ENCODE measurements at places on chromosomes 5 and 9.

DNA sequence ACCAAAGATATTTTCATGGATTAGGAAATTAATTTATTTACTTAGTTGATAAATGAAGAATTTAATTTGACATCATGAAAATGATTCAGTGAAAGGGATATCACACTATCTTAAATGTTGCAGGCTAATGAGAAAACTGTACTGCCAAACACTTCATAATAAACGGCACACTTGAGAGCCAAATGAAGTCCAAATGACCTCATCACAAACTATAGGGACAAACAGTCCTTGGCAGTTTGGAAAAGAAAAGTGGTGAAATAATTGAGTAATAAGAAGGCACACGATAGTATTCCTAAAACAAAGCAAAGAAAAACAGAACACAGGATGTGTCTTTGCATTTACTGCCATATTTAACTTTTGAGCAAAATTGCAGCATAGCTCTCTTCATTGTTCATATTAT lies 116.9 kb upstream of the TLR4 start:
- no peak for DNase-seq

DNA sequence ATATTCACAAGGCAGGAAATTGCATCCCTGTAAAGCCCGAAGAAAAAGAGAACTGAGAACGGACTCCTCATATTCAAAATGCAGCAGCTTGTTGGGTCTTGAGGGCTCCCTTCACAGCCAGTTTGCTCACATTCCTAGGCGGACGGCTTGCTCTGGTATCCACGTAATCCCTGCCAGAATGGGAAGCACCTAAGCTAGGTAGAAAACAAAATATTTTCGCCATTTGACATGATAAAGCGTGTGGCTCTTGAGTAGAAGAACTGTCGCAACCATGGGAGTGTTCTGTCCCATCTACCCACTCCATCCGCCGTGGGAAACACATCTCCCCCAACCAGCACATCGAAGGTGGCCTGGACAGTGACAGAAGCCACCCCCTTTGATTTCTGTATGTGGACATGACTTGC lies 183.1 kb downstream of the GAS1 start:
- no peak for DNase-seq

DNA sequence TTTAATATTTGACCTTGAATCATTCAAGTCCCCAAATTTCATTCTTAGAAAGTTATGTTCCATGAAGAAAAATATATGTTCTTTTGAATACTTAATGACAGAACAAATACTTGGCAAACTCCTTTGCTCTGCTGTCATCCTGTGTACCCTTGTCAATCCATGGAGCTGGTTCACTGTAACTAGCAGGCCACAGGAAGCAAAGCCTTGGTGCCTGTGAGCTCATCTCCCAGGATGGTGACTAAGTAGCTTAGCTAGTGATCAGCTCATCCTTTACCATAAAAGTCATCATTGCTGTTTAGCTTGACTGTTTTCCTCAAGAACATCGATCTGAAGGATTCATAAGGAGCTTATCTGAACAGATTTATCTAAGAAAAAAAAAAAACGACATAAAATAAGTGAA lies 65.4 kb downstream of the WDR41 start:
- DNase-seq, result no peak

DNA sequence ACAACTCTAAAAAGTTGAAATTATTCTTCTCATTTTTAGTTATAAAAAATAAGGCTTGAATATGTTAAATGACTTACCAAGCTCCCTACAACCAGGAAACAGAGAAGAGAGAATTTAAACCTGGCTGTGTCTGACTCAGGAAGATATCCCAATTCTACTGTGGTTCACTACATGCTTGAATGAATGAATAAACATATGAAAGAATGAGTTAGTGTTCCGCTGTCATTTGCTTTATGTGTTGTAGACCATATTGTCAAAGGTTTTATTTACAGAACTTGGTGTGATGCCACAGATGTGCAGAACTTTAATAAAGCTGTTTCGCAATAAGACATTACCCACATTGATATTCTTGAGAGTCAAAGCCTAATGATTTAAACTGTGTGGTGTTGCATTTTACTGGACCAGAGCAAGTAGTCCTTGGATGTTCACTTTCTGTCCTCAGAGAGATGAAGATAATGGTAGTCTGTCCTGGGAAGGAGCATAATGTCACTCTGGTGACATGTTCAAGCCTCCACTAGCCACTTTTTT lies 313.2 kb downstream of the TRIM32 start:
- DNase-seq, result no peak

DNA sequence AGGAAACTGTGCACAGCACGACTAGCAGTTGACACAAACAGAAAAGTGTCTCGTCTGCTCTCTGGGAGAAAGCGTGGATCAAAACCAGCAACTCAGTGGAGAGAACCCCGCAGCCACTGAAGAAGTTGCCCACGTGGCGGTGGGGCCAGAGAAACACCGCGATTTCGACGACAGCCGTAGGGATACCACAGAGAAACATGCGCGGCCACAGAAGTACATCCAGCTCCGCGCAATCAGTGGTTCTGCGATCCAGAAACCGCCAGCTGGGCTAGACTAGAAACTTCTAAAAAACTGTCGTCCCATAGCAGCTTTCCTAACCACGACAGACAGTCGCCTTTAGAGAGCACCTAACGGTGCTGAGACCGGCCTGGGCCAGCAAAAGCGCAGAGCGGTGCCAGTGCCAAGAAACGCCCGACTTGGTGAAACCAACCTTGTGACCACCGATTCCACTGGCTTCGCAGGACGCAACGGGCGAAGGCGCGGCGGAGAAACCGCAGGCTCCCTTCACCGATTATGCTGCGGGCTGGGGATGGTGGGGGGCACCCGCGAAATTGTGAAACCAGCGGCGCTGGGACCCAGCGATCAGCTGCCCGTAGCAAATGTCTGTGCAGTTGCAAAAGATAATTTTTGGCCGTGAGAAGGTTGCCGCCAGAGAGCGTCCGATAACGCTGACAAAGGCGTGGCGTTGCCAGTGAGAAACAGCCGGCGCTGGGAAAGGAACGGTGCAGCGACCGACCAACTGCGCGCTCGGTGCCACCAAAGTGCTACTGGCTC lies 2.7 kb upstream of the ANXA2R start:
- peak; percentile 67 for DNase-seq

- DNase-seq, result no peak
These were observed 32.4 kb downstream of the GOLGA2 start for GRCh38 chr9:128243215-128244018.

GRCh38 chr9:93005876-93006275 lies 52.6 kb upstream of the SUSD3 start:
- DNase-seq, result no peak

DNA sequence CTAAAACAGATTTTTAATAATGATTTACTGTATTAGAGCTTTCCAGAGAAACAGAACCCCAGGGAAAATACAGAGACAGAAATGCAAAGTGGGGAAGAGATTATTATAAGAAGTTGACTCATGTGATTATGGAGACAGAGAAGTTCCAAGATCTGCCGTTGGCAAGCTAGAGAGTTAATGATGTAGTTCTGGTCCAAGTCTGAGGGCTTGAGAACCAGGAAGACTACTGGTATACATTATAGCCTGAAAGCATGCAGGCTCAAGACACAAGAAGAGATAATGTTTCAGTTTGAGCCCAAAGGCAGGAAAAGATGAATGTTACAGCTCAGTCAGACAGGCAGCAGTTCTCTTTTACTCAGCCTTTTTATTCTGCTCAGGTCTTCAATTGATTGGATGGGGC lies 98.8 kb upstream of the NFIL3 start:
- DNase-seq, result no peak

DNA sequence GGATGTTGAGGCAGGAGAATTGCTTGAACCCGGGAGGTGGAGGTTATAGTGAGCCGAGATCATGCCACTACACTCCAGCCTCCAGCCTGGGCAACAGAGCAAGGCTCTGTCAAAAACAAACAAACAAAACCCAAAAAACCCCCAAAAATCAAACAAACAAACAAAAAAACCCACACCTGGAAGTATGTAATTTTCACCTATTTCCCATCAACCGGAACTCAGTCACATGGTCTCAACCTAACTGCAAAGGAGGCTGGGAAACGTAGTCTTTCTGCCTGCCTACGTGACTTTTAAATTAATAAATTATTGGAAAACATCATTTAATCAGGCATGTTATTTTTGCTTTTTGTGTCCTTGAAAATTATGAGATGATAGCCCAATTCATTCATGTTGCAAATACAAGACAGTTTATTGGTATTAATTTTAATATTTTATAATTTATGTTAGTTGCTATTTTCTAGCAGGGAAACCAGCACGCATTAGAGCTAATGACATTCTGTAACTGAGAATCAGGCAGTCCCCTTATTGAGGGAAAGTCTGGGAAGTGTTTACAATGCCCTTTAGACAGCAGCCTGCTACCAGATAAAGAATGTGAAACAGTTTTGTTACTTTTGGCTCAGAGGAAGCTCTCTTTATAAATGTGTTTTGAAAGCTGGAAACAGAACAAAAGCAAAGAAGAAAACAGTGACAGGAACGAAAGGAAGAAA lies 110.3 kb downstream of the NXNL2 start:
- no peak for DNase-seq

- no peak for DNase-seq
These were observed 91.1 kb downstream of the BASP1 start for GRCh38 chr5:17308326-17309065.

- no peak for DNase-seq
These were observed 137.7 kb upstream of the GRIA1 start for GRCh38 chr5:153352685-153353219.

DNA sequence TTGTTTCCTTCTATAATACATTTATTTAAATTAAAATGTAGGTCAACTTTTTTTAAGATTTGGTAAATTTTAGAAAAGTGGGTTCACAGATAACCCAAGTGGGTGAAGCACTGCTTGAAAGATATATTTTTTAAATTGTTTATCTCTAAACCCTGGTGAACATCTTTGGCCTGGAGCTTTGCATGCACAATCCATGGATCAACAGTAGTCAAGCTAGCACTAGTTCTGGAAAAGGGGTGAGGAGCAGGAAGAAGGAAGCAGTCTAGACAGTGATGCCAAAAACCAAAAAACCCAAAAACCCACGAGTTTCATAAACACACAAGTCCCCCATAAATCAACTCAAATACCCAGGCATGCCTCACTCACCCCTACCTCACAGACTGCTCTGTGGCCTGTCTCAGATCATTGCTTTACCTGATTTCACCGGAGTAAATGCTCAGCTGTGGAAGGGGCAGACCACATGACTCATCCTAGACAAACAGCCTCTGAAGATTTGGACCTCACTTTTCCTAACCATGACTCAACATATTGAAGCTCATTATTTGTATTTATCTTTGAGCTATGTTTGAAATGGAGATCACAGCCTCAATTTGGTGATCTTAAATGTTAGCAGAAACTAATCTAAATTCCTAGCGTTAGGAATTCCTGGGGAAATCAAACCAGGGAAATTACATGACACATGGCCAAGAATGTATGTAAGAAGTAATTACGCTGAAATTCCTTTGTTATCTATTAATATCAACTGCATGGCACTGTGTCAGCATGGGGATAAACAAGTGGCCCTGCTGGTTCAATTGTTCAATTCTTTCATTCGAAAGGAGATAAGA lies 149.6 kb downstream of the ZNF608 start:
- DNase-seq, result no peak

DNA sequence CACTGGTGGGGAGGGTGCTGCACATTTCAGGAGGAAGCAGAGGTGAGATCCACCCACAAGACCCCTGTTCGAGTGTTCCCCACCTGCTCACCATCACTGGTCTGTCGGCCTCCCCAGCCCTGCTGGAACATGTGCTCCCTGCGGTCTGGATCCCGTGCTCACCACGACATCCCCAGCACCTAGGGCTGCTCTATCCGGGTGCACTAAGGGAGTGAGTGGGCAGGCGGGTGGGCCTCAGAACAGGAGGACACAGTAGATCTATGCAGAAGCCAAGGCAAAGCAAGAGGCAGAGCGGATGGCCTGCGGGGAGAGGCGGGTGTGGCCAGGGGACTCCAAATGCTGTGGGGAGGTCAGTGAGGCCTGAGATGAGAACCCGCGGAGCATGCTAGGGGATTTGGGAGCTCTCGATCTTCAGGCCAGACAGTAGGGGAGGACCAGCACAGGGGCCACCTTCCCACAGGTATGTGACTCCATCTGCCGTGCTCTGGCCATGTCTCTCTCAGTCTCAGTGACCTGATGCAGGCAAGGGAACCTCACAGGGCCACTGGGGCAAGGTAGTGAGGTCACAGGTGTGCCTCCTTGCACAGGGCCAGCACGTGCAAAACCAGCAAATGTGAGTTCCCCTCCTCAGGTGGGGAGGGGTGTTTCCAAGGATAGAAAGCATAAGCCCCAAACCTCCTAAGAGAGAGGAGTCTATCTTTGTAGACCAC lies 134.2 kb downstream of the ZNF354C start:
- no peak for DNase-seq

DNA sequence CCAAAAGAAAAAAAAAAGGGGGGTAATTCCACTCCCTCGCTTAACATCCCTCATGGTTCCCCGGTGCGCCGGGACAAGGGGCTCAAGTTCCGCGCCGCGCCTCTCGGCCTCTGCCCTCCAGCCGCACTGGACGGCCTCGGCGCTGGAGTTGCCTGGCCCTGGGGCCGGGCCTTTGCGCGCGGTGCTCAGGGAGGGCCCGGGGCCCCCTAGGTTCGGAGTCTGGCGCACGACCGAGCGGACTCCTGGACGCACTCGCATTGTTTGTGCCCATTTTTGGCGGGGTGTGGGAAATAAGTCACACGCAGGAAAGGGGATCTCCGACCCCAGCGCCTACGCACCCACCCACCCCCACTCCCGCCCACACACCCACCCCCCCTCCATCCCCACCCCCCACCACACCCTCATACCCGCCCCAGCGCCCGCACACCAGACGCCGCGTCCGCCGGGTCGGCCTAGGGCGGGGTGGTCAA lies 381 bp downstream of the MED22 start:
- no peak for DNase-seq

DNA sequence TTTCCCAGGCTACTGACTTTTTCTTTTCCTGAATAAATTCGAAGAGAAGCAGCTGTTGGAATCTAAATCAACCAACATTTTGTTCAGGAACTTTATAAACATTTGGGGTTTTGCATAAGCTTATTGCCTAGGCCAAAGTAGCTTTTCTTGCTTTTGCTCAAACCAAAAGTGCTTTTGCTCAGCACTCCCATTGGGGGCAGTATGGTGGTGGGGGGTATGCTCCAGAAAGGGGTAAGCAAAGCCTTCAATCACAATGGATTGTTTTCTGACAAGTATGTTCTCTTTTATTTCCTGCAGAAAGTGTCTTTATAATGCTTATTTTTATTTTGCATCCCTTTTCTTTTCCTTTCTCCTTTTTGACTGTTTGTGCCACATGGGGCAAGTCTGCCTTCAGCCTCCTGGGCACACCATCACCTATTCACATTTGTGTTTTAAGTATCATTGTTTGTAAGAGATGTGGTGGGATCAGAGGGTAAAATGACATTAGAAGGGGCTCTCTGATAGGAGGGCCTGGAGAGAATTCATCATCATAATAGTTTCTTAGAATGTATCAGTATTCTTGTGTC lies 86.0 kb downstream of the PRDM6 start:
- no peak for DNase-seq

DNA sequence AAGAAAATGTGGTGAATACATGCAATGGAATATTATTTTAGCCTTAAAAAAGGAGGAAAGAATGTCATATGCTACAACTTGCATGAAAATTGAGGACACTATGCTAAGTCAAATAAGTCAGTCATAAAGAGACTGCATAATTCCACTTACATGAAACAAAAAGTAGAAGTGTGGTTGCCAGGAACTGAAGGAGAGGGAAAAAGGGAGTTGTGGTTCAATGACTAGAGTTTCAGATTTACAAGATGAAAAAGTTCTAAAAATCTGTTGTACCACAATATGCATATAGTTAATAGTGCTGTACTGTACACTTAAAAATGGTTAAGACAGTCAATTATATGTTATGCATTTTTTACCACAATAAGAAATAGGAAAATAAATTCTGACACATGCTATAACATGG lies 95.4 kb downstream of the SLC44A1 start:
- no peak for DNase-seq

Data from stimulated activated CD8-positive, alpha-beta memory T cell treated with anti-CD3 and anti-CD28 coated beads, Interleukin-15, amount 100 ng/mL, for 48 hours (primary cell).